ENCODE measurements at places on chromosomes 1 and 21.
A peak's percentile ranks its signal among the peaks of the same experiment; 100 is the strongest.

GRCh38 chr21:37771181-37771580, 145.1 kb downstream of the KCNJ6 start:
- no peak for DNase-seq

DNA sequence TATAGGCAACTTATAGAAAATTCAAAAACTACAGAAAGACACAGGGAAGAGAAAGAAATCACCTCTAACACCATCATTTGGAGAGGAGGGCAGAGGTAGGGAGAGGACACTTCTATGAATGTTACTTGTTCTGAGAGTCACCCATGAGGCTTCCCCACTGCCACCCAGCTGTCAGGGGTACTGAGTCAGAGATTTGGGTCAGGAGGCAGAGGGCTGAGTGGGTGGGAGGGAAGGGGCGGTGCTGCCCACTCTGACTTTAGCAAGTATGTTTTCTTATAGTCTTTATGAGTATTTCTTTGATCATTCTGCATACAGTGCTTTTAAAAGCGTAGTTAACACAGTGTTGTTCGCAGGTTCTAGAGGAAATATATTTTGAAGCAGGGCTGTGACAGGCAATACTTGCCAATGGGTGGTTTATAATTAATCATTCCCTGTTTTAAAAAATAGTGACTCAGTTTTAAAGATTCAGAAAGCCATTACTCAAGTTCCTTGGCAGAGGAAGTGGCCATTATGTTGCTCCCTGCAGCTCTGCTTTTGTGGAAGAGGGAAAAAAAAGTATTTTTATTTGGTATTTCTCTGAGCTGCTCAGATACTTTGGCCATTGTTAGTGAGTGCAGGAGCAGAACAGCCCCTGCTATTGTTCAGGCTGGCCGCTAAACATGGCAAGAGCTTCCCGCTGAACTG, 18.3 kb downstream of the IL6R start:
- DNase-seq: no peak

DNA sequence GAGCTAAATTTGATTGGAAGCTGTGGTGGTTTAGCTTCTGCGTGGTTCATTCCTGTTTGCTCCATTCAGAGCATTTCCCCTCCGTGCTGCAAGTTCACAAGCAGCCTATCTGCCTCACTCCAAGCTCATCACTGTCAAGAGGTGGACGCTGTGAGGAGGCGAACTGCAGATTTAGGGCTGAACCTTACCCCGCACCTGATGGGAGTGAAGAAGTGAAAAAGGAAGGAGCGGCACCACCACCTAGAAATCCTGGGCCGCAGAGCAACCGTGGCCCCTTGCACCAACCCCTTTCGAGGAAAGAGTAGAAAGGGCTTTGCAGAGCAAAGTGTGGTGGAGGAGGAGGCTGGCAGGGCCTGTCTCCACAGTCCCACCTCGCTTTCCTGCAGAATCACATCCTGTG, 117.4 kb downstream of the IER5 start:
- DNase-seq: no peak

DNA sequence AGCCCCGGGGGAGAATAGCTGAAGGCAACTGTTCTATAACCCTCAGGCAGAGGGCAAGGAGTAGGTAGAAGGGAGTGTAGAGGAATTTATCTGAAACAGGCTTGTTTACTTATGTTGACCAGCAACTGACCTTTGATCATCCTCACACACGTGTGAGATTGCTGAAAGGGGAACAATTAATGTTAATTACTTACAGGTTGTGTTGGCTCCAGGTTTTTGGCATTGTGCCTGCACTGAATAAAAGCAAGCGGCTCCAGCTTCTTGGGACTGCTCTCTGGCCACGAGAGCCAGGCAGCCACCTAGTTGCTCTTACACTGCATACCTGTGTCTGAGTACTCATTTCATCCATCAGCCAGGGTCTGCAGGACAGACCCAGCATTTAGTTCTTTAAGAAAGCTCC, 41.3 kb upstream of the ARHGEF10L start:
- DNase-seq: no peak

DNA sequence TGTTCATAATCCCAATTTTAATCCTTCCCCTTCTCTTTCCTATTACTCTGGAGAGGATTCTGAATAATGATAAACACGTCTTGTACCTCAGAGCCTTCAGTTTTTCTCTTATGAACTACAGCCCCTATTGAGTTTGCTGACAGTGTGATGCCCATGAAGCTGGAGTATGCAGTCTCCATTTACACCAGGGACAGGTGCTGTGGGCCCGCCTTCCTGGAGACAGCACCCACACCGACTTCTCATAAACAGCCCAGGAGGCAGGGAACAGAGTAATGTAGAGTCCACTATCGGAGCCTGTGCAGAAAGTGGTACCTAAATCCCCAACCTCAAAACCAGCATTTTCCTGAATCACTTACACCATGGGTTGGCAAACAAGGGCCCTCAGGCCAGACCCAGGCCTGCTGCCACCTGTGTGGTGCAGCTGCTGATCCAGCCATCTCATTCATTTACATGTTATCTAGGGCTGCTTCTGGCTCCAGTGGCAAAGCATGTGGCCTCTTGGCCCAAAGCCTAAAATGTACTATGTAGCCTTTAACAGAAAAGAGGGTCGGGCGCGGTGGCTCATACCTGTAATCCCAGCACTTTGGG, 95.1 kb upstream of the KRTAP19-8 start:
- DNase-seq: no peak

DNA sequence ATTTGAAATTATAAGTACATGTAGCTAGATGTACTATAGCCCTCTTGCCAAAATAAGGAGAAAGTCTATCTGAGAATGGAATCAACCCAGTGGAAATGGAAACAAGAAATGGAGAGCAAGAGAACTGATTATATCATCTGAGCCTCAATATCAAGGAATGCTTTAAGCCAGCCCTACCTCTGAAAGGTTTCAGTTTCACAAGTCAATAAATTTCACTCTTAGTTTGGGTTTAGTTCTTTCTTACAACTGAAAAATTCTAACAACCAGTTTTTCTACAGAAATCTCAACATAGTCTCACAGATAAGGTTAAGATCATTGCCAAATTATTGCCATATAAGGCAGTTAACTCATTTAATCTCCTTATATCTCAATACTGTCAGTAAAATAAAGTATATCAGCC, 80.0 kb downstream of the EPS15 start:
- DNase-seq: no peak

DNA sequence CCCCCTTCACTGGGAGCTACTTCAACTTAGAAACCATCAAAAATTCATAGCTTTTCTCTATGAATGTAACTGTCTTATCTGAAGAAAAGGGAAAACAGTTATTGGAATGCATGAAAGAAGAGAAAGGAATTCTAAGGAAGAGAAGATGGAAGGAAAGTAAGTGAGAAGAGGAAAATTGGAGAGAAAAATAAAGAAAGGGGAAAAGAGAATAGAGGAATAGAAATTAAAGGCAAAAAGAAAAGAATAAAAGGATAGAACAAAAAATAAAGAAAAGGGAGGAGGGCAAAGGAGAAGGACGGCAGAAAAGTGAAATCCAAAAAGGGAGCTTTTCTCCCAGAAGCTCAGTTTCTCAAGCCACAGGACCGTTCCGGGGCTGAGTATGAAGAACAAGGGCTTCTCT, 9.9 kb upstream of the PROX1 start:
- no peak for DNase-seq

GRCh38 chr1:19967808-19968207, 11.6 kb downstream of the PLA2G2A start:
- DNase-seq: no peak

- DNase-seq: no peak
Measured at GRCh38 chr1:24714859-24715520, 30.3 kb upstream of the CLIC4 start.

DNA sequence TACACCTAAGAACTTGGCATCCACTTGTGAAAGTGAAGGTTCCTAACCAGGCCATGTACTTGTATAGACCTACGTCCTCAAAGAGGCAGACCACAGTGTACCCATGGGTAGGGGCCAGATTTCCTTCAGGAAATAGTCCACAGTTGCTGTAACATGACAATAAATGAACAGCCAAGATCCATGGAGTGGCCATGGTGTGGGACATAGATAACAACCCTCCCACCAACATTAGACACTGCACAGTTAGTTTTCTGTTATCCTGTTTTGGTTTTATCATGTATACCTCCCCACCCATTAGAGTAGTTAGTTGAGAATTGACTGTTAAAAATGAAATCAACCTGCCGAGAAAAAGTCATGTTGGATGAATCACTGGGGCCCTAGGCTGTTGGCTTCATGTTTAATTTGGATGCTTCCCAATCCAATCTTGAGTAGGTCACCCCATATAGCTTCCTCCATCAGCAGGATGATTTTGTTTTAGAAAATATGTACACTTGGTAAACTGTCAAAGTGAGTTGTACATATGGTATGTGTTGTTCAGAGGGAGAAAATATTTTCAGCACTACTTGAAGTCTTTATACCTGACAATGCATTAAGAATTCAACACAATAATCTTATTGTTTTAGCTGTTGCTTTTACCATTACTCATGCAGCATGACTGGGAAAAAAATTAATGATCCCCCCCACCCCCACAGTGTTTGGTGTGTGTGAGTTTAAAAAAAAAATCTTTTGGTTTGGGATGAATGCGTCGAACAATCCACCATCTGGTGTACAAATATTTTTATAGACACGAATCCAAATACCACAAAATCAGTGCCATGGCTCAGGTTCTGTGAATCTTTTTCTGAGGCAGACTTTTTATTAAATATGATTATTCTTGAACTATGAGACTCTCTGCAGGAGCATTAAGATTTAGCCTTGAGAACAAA, 88.3 kb upstream of the ARHGAP29 start:
- peak; percentile 7 for DNase-seq

- DNase-seq: no peak
Measured at GRCh38 chr21:45276596-45276995, 11.1 kb downstream of the POFUT2 start.

DNA sequence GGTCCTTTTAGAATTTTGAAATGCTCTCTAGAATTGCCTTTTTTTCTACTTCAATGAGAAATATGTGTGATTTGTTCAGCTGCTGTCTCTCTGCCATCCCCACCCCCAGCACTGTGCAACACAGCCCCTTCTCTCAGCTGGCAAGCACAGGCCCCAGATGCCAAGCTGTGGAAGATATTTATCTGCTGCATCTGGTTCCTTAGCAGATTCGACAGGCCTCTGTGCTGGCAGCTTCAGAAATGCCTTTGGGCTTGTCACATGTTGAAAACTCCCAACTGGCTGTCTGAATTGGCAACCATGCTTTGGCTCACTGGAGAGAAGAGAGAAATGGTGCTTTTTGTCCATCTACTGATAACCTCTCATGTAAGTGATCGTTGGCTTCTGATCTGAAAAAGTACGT, 206.7 kb upstream of the C1orf87 start:
- no peak for DNase-seq

DNA sequence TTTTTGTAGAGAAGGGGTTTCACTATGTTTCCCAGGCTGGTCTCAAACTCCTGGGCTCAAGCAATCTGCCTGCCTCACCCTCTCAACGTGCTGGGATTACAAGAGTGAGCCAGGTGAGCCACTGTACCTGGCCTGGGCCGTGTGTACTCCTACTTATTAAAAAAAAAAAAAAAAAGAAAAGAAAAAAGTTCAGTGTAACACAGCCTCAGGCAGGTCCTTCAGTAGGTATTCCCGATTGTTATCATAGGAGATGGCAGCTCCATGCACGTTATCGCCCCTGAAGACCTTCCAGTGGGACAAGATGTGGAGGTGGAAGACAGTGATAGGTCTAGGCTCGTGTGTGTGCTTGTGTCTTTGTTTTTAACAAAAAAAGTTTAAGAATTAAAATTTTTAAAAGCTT, 3.3 kb downstream of the ECHDC2 start:
- no peak for DNase-seq

GRCh38 chr1:96538111-96538641, 183.4 kb upstream of the PTBP2 start:
- DNase-seq: no peak

DNA sequence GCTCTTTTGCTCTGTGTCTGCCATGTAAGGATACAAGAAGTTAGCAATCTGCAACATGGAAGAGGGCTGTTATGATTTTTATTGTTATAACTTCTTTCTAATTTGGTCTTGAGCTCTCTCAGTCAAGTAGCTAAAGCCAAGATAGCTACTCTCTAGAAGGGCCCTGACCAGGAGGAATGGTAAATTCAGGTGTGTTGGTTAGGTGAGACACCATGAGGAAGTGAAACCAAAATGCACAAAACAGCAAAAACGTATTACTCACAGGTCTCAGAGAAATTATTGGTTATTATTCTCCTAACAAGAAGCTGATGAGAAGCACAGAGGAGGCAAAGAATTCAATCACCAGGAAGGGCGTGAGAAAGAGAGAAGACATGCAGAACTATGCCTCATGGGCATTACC, 51.8 kb upstream of the INSL5 start:
- DNase-seq: no peak

- DNase-seq: no peak
Measured at GRCh38 chr21:44849616-44850130, 23.8 kb downstream of the PTTG1IP start.

GRCh38 chr1:59570524-59570923, 244.2 kb upstream of the HOOK1 start:
- DNase-seq: peak; percentile 63

DNA sequence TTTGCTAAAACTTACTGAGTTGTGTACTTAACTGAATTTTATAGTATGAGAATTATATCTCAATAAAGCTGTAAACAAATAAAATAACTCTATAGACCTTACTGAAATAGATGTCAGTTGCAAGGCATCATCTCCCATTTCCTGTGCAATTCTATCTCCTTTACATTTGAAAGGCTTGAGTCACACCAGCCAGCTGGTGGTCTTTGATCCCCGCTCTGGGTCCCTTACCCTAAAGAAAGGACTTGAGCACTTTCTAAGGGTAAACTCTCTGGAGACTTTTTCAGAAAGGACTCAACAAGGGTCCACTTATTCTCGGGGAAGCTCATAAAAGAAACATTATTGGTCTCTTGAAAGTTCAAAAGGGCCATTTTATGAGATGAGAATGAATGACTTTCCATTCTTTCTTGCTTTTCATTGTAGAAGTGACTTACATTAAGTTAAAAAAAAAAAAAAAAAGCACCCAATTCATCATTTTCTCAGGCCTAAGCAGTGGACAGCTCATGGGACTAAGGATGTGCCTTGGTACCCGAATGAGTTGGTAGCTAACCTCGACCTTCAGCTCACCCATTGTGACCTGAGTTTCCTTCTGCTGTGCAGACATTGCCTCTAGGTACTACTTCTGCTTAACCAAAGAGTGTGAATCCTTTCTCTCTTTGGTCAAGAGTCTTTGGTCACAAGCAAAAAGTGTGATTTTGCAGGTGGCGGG, 147.0 kb upstream of the COA6 start:
- DNase-seq: no peak

- DNase-seq: no peak
Measured at GRCh38 chr1:155360051-155360450, 39.4 kb downstream of the RUSC1 start.

GRCh38 chr1:97297611-97298010, 576.0 kb downstream of the PTBP2 start:
- no peak for DNase-seq

DNA sequence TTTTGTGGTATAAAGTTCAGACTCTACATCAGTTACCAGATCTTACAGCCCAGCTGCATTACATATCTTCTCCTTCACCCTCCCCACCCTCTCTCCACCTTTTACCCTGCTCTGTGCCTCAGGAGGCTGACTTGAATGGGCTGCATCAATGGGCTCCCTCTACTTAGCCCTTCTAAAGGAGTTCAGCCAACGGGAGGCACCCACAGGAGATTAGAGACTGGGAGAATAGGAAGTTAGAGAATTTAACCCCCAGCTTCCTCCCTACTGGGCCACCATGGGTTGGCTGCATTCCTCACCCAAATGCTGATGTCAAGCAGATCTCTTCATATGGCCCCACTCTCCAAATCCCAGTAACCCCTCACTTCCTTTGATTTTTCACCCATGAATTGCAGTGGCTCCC, 17.1 kb upstream of the DUSP23 start:
- DNase-seq: no peak
